ENCODE measurements at places on chromosomes 4 and X.

GRCh38 chrX:13938829-13939530 lies 90.7 kb downstream of the GEMIN8 start:
- no peak for DNase-seq

DNA sequence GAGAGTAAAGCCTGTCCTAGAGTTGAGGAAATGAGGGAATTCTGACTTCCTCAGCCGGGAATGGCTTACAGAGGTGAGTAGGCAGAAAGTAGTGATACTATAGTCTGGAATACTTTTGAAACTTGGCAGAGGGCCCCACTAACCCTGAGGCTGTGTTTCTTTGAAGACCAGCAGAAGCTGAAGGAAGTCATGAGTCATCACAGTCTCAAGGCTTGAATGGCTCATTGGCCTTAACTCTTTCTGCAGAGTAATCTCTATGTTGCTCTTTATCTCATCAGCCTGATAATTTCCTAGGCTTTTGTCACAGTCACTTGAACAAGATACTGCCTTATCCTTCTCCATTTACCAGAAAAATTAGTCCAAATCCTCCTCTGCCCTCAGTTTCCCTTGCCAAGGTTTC lies 80.8 kb downstream of the ANKRD50 start:
- no peak for DNase-seq

- DNase-seq: peak; percentile 75
Observed at GRCh38 chr4:20253735-20254409, 2.2 kb downstream of the SLIT2 start.

GRCh38 chr4:86034616-86035015 lies 325.2 kb downstream of the MAPK10 start:
- no peak for DNase-seq

GRCh38 chrX:17412692-17413091 lies 37.7 kb downstream of the NHS start:
- DNase-seq: no peak

GRCh38 chr4:108029731-108030130 lies 40.0 kb downstream of the HADH start:
- no peak for DNase-seq

GRCh38 chr4:153204728-153205648 lies 745 bp downstream of the TRIM2 start:
- DNase-seq: no peak

GRCh38 chrX:135490979-135491514 lies 29.4 kb upstream of the INTS6L start:
- no peak for DNase-seq

- no peak for DNase-seq
Observed at GRCh38 chr4:83231620-83232076, 53.0 kb downstream of the COQ2 start.

- no peak for DNase-seq
Observed at GRCh38 chrX:18931972-18932371, 51.9 kb downstream of the PHKA2 start.

GRCh38 chr4:39706334-39706733 lies 8.4 kb downstream of the UBE2K start:
- DNase-seq: no peak

DNA sequence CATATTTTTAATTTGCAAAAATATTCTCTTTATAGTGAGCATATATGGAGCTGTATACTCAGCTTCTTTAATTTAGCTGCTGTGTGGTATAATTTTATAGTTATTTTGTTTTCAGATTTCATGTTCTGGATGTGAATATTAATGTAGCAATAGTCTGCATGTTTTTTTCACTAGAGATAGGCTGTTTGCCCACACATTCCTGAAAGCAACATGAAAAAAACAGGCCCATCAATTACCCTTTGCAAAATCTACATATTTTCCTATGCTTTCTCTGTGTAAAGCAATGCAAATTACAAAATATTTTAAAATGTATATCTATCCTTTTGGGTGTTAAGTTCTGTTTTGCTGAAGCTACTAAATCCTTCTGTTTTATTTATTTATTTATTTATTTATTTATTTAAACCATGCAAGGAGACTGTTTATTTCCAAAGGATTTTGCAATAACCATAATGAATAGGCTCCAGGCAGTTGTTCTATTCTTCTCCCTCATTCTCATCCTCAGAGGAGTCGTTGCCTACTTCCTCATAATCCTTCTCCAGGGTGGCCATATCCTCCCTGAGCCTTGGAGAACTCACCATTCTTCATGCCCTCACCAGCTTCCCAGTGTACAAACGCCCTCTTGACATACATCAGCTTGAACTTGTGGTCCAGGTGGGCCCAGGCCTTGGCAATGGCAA lies 277.1 kb downstream of the ANKRD50 start:
- no peak for DNase-seq

- DNase-seq: peak; percentile 74
Observed at GRCh38 chr4:126701756-126702155, 931.0 kb upstream of the INTU start.

- DNase-seq: no peak
Observed at GRCh38 chrX:7987160-7988012, 60.2 kb upstream of the PNPLA4 start.

DNA sequence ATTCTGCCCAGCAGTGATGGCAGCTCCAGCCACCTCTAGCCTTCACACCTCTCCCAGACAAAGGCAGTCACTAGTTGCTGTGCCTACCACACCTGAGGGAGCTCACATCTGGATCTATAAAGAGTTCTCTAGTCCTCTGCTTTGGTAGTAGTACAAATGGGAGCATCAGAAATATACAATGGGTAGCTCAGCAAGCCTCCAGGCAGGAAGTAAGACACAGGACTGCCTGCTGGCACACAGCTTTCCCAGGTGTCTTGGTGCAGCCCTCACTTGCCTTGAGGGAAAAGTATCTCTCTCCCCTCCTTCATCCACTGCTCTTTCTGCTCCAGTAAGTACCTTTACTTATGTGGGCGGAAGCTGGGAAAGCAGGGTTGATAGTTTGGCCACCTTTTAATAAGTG lies 212.9 kb upstream of the SLC7A11 start:
- no peak for DNase-seq

DNA sequence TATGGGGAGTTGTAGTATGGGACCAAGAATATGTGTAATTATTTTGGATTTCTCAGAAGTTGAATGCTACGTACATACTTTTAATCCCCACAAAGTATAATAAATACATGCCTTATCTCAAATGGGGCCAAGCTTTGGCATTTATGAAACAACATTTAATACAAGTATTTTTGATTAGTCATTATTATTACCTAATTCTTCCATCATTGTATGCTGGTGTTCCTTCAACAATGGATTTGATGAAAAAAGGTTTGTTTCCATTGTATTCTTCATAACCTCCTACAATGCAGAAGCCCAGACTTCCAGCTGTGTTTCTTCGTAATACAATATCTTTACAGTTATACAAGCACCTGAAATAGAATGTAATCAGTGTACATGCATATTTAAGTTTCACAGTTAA lies 83.8 kb downstream of the FIP1L1 start:
- no peak for DNase-seq

GRCh38 chr4:119543779-119544178 lies 84.8 kb downstream of the PDE5A start:
- DNase-seq: no peak

- no peak for DNase-seq
Observed at GRCh38 chrX:15815779-15816437, 25.6 kb downstream of the ZRSR2 start.

DNA sequence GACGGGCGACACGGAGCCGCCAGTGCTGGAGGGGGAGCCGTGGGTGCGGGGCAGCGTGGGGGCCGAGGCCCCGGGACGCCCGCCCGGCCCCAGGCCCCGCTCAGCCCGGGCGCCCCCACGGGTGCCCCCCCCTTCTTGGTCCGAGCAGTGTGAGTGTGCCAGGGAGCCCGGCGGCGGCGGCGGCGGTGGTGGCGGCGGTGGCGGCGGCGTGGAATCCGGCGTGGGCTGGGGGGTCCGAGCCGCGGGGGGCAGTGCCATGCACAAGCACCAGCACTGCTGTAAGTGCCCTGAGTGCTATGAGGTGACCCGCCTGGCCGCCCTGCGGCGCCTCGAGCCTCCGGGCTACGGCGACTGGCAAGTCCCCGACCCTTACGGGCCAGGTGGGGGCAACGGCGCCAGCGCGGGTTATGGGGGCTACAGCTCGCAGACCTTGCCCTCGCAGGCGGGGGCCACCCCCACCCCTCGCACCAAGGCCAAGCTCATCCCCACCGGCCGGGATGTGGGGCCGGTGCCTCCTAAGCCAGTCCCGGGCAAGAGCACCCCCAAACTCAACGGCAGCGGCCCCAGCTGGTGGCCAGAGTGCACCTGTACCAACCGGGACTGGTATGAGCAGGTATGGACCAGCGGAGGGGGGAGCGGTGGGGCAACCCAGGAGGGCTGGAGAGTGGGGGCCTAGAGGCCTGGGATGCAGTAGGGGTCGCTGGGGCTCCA lies 466 bp downstream of the DLG3 start:
- no peak for DNase-seq

DNA sequence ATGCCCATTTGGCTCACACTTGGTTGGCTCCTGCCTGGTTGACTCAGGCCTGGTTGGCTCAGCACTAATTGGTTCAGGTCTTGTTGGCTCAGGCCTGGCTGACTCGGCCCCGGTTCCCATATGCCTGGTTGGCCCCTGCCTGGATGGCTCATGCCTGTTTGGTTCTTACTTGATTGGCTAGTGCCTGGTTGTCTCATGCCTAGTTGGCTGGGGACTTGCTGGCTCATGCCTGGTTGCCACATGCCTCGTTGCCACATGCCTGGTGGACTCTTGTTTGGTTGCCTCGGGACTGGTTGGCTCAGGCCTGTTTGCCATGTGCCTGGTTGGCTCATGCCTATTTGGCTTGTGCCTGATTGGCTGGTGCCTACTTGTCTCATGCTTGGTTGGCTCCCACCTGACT lies 103.7 kb downstream of the APOOL start:
- DNase-seq: no peak

GRCh38 chr4:38154681-38155588 lies 194.7 kb downstream of the PTTG2 start:
- no peak for DNase-seq

DNA sequence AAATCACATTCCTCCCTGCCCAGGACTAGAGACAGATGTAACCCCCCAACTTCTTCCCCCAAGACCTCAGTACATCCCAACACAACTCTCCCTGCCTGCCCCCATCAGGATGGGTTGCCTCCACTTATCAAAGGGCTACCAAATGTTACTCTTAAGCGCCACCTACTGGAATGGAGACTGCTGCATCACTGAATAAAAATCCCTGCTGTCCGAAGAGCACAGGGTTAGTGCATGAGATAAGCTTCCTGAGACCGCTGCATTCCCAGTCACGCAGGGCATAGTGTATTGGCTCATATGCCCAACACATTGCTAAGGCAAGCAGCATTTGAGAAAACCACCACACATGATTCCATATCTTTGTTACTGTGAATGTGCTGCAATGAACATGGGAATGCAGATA lies 544.5 kb downstream of the PPP4R3C start:
- no peak for DNase-seq

- DNase-seq: no peak
Observed at GRCh38 chr4:139441029-139441428, 12.9 kb upstream of the RAB33B start.

DNA sequence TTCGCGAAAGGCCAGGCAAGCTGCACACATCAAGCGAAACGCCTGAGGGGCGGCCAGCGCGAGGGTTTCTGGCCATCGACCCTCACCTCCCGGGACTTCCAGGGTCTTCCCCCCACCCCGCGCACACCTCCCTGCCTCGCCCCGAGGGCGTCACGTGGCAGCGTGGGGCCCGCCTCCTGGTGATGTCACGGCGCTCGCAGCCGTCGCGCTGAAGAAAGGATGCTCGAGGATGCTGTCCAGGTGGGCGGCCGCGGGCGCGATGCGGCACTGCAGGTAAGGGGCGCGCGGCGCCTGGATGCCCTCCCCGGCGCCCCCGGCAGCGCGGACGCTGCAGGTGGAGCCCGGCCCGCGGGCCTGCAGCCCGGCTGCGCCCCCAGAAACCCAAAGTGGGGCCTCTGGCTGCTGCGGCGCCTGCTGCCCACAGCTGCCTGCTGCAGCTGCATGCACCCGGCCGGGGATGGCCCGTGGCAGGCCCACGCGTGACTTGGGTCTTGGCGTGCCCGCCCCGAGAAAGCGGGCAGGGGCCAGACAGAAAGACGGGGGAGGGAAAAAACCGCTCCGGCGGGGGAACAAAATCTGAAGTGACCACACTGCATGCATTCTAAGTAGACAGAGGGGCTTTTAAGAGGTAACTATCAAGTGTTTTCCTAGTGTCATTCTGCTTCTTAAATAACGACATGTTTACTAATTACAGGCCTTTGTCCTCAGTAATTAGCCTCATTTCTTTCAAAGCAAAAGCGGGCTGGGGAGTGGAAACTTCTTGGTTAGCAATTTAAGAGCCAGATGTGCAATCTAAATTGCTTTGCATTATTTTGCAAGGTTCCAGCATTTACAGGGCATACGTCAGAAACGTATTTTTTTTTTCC lies 1.7 kb downstream of the CLCN4 start:
- no peak for DNase-seq

DNA sequence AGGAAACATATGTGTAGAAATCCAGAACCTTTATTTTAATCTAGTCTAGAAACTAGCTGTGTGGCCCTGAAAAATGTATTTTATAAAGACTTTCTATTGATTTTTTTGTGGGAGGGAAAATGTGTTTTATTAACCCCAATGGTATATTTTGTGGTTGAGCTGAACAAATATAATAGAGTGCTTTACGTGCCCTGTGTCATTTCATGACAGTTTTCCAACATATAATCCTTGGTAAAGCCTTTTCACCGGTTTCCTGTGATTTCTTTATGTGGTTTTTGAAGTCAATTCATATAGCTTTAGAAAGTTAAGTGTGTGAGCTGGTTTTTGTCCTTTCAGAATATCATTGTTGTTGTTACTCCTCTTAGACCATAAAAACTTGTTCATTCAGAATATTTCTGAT lies 375.7 kb downstream of the ADGRL3 start:
- DNase-seq: no peak

GRCh38 chr4:67918428-67918827 lies 34.6 kb upstream of the TMPRSS11D start:
- no peak for DNase-seq

DNA sequence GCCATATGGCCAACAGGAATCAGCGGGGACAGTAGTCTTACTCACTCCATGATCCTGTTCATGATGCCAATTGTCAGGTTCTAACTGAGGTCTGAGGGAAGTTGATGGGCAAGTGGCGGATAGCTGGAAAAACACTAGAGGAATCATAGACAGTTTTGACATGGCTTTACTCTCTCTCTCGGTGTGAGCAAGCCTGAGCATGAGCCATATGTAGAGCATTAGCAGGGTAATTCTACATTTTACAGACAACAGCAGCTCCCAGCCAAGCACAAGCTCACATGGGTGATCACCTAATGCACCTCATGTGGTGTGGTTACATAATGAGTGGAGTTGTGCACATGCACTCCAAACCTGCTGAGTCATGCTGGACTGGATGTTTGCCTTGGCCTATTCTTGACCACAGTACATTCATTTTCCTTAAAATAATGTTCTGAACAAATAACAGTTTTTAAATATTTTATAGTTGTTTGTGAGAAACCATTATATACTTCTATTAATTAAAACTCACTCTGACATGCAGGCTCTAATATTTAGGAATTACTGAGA lies 429.2 kb downstream of the GPAT3 start:
- no peak for DNase-seq

GRCh38 chr4:24768006-24768405 lies 27.4 kb upstream of the SOD3 start:
- no peak for DNase-seq

Measured in cardiac septum (tissue), 1 donor.